ENCODE measurements at places on chromosomes 7 and 10. TPM values are rescaled to one million over a fixed set of nuclear protein-coding genes. Genes with fewer than 3 reads are reported as not detected.

- no peak overlapping the region for H3K27ac ChIP-seq
- no peaks in the 10 kb centered on the region for H3K27me3 ChIP-seq
- no peak for DNase-seq
- H3K4me3 ChIP-seq, result no peak overlapping the region
- H3K36me3 ChIP-seq, result no peaks in the 10 kb centered on the region
Measured at GRCh38 chr10:10498781-10499180, 518.9 kb upstream of the CELF2 start.

DNA sequence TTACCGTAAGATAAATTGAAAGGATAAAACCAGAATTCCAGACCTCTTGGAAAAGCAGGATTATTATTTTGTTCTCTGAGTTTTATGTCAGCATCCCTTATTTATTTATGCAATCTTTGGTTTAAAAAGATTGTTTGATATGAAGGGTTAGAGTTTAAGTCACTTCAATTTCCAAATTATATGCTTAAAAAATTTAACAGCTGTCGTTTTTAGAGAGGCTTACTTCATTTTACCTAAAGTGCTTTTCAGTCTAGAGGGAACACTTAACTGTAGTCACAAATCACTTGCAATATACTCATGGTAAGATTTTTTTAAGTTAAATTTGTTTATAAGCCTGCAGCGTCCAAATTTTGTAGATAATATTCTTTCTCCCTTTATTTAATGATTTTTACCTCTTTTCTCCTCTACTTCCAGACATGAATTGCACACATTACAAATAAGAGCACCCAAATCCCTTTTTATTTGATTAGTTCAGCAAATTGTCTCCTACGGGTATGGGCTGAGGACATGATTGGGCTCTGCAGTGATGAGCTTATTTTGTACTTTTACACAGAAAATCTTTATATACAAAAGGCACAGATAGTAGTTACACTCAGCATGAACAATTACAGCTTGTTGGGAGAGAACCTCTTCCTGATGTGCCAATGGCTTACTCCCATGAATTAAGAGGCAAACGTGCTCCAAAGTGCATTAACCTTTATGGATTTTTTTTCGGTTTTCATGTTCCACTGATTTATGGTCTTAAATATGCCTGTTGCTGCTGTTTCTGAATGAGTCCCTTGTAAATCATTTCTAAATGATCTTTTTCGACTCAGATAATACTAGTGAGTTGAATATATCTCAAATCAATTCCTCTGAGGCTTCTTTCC lies 319.3 kb upstream of the LRGUK start:
- H3K4me1 ChIP-seq, result no peaks in the 10 kb centered on the region
- no peak for DNase-seq
- no peaks in the 10 kb centered on the region for H3K36me3 ChIP-seq
- H3K4me3 ChIP-seq, result no peak overlapping the region

- no peak for DNase-seq
- H3K27ac ChIP-seq, result no peak overlapping the region
Measured at GRCh38 chr7:156819733-156820295, 73.2 kb downstream of the LMBR1 start.

DNA sequence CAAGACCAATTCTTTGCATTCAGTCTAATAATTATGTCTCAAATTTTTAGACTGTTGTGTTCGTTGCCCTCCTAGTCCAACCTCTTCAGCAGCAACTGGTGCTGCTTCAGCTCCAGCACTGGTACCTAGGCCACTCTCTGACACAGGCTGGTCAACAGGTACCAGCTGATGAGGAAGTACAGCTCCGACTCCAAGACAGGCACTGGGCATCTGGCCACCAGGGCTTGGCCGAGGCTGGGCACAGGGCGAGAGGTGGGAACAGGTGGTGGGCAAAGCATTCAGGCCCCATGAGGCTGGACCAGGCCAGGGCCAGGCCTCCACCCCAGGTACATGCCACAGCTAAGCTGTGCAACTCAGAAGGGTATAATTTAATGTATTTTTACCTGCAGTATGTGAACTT lies 151.5 kb upstream of the AGR3 start:
- H3K27ac ChIP-seq, result no peak overlapping the region
- H3K4me1 ChIP-seq, result no peaks in the 10 kb centered on the region
- DNase-seq, result no peak
- no peaks in the 10 kb centered on the region for H3K36me3 ChIP-seq
- no peak overlapping the region for H3K4me3 ChIP-seq

The TAS2R41 gene
- total RNA-seq, result not detected

The ZNF25 gene
- 5.6 TPM for total RNA-seq

Measured in Karpas-422 (cell line).